ENCODE measurements at places on chromosomes 11 and 22.

DNA sequence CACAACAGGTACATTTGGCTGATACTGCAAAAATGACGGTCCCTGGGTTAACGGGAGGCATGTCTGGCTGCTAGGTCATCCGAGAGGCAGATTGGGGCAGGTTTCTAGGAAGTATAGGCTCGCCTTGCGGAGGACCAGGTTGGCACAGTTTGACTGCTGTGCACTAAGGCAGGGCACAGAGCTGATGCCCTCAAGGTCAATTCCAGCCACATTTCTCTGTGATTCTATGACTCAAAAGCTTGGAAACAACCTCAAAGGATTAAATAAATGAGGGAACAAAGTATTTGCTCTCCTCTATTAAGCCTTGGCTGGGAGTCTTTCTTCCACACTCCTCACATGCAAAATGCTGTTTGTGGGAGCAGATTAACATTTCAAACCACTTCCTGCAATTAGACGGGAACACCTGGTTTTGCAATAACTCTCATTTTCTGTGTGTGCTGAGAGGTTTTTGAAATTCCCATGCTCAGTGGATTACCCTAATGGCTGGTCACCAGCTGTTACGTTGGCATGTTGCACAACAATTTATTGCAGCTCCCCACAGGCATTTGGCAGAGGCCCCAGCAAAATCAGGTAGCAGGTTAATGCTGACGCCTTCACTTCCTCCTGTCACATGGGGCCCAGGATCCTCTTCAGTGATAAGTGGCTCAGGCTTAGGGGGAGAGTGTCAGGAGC, 61.0 kb upstream of the PLET1 start:
- DNase-seq = peak; percentile 70

DNA sequence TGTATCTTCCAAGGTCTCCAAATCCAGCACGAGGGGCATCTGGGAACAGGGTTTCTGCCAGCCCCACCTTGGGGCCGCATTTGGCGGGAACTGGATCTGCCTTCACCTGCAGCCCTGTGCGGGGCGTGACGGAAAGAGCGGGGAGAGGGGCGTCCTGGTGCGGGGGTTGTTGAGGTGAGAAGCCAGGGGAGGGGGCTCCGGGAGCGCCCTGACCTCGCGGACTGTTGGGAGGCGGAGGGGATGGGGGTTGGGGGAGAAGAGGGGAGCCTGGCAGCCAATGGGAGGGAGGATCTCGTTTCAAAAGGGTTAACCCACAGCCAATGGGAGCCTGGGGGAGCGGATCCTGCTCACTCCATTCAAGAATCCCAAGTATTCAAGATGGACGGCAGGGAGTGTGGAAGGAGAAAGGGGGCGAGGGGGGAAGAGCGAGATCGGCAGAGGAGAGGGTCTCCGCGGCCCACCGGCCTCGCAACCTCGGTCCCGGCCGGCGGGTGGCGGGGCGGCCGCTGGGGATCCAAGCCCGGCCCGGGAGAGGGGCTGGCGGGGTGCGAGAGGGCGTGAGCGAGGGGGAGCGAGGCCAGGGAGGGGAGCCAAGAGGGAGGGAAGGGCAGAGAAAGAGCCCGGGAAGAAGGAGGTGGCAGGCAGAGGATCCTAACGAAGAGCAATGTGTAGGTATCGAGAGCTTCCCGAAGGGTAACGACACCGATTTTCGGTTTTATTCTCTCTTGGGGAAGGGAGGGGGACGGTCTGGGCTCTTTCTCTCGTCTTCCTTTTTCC, 11.5 kb downstream of the YPEL4 start:
- peak; percentile 77 for DNase-seq

GRCh38 chr11:70429724-70430521, 31.6 kb downstream of the CTTN start:
- DNase-seq = no peak

GRCh38 chr22:24315367-24315966, 44.8 kb downstream of the SPECC1L start:
- DNase-seq = peak; percentile 57

DNA sequence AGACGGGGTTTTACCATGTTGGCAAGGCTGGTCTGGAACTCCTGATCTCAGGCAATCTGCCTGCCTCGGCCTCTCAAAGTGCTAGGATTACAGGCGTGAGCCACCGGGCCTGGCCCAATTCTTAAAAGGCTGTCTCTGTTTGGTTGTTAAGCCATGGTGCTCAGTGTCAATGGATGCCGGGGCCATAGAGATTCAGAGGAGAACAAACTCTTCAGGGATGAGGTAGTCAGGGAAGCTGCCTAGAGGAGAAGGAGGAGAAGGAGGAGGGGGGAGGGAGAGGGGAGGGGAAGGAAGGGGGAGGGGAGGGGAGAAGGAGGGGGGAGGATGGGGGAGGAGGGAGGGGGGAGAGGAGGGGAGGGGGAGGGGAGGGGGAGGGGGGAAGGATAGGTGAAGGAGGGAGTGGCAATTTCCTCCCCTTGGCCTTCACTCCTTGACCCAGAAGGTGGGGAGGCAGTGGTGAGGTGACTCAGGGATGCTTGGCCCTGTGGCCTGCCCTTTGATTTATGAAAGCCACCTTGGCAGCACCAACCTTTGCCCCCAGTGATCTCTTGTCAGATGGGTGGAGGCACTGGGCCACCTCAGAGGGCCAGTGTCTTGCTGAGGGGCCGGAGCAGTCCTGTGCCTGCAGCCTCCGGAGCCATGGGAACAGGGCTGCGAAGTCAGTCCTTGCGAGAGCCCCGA, at the start of gene C11orf86:
Gene C11orf86, plus strand, starts transcription at position 581 of the 681 bp plus-strand sequence. Its CDS starts 59 bp downstream, at position 640.
- no peak for DNase-seq

GRCh38 chr11:59173964-59174663, 2.2 kb downstream of the DTX4 start:
- DNase-seq = no peak

DNA sequence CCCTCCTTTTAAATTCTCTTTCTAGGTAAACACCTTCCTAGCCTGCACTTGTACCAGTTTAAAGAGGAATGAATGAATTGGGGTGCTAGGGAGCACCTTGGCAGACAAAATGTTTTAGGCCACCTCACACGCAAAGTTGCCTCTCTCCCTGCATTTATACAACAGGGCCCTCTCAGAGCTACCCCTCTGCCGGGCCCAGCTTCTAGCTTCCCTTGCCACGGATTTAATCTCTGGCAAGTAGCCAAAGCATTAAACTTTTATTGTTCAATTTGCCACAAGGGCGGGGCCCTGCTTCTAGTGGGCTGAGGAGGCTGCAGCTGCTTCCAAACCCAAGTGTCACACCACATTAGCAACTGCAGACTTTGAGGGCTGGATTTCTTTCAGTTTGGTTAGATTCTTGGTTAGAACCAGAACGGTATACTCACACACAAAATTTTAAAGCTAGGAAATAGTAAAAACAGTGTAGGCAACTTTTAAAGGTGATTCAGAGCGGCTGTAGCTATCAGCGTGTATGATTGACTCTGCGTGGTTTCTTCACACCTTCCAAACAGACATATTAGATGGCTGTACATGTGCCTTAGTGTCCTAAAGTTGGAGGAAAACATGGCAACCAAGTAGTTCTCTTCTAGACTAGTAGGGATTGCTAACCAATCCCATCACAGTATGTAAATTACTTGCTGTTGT, 6.5 kb downstream of the KREMEN1 start:
- no peak for DNase-seq
